ENCODE measurements at places on chromosomes 1 and 21.

- no peak for DNase-seq
Measured at GRCh38 chr1:84776639-84777038, 86.4 kb upstream of the SSX2IP start.

- no peak for DNase-seq
Measured at GRCh38 chr1:72586023-72586685, 303.8 kb upstream of the NEGR1 start.

DNA sequence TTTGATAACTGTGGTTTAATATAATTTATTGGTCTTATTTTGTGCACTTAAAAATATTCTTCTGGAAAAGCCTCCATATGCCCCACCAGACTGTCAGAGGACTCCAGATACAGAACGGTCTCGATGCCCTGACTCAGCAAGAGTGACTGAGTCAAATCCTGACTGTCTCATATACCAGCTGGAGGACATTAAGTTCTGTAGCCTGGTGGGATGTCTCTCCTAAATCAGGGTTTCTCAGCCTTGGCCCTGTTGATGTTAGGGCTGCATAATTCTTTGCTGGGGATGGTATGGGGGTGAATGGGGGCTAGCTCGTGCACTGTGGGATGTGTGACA lies 67.7 kb upstream of the TLR5 start:
- no peak for DNase-seq

GRCh38 chr1:231512147-231512698 lies 16.2 kb upstream of the TSNAX start:
- DNase-seq = no peak
